CD4-positive, alpha-beta T cell treated with Interleukin-17A for 1 hour (primary cell): ENCODE measurements at places on chromosomes 6 and 20.

- no peak for DNase-seq
Observed at GRCh38 chr20:9301129-9302090, 213.0 kb upstream of the LAMP5 start.

- DNase-seq, result no peak
Observed at GRCh38 chr20:21781446-21782075, 76.1 kb downstream of the PAX1 start.

DNA sequence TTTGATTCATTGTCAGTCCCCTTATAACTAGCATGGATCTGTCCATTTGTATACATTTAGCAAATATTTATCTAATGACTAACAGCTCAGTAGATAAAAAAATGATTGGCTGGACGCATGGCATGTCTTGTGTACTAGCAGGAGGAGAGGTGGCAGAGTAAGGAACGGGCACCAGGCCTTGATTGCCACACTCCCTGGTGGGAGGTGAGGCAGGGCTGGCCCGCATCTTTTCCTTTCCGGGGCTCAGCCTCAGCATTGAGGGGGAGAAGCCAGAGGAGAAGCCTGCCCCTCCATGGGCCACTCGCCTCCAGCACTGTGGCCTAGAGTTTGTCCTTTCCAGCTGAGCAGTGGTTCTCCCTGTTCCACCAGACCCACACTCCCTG, 84.9 kb upstream of the TMEM181 start:
- no peak for DNase-seq

GRCh38 chr6:34084591-34085290, 61.1 kb downstream of the GRM4 start:
- no peak for DNase-seq

DNA sequence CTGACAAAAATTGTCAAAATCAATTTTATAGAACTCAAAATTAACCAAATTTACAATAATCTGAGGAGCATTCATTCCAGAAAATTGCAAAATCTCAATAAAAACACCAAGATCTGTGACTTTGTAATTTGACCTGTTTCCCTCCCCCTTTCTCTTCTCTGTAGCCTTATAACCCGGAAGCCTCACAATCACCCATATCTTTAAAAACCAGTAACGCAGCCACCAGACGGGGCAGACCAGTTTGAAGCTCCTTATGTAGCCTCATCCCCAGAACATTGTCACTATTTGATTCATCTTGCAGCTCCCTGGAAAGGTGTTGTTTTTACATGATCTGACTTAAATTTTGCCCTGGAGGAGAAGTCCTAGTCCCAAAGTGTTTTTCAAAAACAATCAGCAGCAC, 27.5 kb upstream of the TGM6 start:
- no peak for DNase-seq

DNA sequence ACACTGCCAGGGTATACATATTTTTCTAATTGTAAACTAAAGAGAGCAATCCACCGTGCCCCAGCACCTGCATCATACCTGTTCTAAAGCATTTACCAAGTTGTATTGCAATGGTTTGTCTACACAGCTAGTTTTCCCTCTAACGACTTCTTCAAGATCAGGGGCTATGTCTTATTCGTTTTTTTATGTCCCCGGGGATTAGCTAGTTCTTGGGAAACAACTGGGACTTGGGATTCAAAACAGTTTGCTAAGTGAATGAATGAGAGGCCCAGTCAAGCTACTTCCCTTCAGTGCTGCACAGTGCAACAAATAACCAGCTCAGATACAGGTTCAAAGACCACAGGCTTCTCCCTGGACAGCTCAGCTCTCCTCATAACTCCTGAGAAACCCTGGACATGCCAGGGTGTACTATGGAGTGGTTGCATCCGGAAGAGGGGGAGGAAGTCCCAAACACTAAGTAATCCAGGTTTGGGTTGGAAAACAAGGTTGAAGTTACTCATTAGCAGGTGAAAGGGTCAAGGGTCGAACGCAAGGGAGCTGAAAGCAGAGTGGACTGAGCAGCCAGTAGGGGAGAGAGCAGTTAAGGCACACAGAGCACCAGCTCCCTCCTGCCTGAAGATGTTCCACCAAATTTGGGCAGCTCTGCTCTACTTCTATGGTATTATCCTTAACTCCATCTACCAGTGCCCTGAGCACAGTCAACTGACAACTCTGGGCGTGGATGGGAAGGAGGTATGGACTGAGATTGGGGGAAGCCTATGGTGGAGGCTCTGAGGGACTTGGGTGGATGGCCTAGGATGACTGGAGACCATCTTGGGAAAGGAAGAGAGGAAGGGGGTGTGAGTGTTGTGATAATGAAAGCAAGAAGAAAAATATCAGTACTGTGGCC, at the start of gene APOM:
Gene APOM, plus strand, starts transcription at position 546 of the 889 bp plus-strand sequence. Its CDS starts 73 bp downstream, at position 619.
- no peak for DNase-seq

GRCh38 chr6:53360093-53360912, 11.6 kb upstream of the ELOVL5 start:
- DNase-seq, result peak; percentile 61
